ENCODE measurements at places on chromosomes 3 and 15. TPM values are rescaled to one million over a fixed set of nuclear protein-coding genes. Genes with fewer than 3 reads are reported as not detected.

GRCh38 chr15:76799760-76800159, 105.4 kb downstream of the SCAPER start:
- no peaks in the 10 kb centered on the region for H3K4me1 ChIP-seq
- no peaks in the 10 kb centered on the region for H3K36me3 ChIP-seq
- peak; percentile 13 for DNase-seq
- H3K27me3 ChIP-seq = no peaks in the 10 kb centered on the region
- H3K4me3 ChIP-seq = no peak overlapping the region
- H3K27ac ChIP-seq = no peak overlapping the region

- DNase-seq = no peak
- H3K4me3 ChIP-seq = no peak overlapping the region
- no peaks in the 10 kb centered on the region for H3K36me3 ChIP-seq
- no peak overlapping the region for H3K27ac ChIP-seq
- no peaks in the 10 kb centered on the region for H3K27me3 ChIP-seq
These were observed 59.0 kb upstream of the NECTIN3 start for GRCh38 chr3:111012388-111013248.

DNA sequence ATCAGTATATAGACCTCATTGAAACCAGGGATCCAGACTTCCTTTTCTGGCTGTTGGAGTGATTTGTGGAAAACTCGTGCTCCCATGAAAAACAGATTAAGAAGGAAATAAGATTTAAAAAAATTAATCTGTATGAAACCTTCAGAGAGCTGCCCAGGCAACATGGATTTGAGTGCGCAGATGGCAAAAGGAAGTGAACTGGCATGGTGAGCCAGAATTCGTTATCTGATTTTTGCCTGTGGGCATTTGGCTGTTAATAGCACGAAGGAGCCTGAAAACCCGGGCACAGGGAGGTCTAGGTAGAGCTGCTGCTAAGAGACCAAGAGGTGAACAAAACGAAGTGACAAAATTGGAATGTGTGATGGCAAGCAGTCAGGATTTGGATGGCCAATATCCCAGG, 19.1 kb upstream of the SPINK8 start:
- no peak overlapping the region for H3K4me3 ChIP-seq

GRCh38 chr3:170651260-170651845, 65.5 kb upstream of the SLC7A14 start:
- peaks cover 3% of the 10 kb centered on the region for H3K4me1 ChIP-seq
- no peak for DNase-seq
- no peak overlapping the region for H3K27ac ChIP-seq

- no peaks in the 10 kb centered on the region for H3K4me1 ChIP-seq
- no peak overlapping the region for H3K4me3 ChIP-seq
- peak; percentile 10 for DNase-seq
- no peaks in the 10 kb centered on the region for H3K27me3 ChIP-seq
- peaks cover 21% of the 10 kb centered on the region for H3K36me3 ChIP-seq
These were observed 9.6 kb upstream of the TAGLN3 start for GRCh38 chr3:111989061-111989678.

- H3K27ac ChIP-seq = peak within 1 kb of the TSS; percentile 82
- no peaks in the 10 kb centered on the region for H3K27me3 ChIP-seq
- H3K4me1 ChIP-seq = peaks cover 31% of the 10 kb centered on the region
- DNase-seq = peak; percentile 33
- peaks cover 8% of the 10 kb centered on the region for H3K36me3 ChIP-seq
These were observed at the start of gene ANKRD28 for GRCh38 chr3:15797642-15798303. TSS of gene ANKRD28 (minus strand) at chr3:15797979. CDS start at chr3:15796521, 1,458 bp downstream.

- H3K4me3 ChIP-seq = no peak overlapping the region
- no peaks in the 10 kb centered on the region for H3K4me1 ChIP-seq
- H3K27me3 ChIP-seq = no peaks in the 10 kb centered on the region
- no peaks in the 10 kb centered on the region for H3K36me3 ChIP-seq
These were observed 98.5 kb downstream of the CACNA1D start for GRCh38 chr3:53592862-53593261.

GRCh38 chr3:26484140-26484539, 138.4 kb upstream of the LRRC3B start:
- no peak for DNase-seq
- H3K27me3 ChIP-seq = no peaks in the 10 kb centered on the region
- no peak overlapping the region for H3K27ac ChIP-seq
- no peak overlapping the region for H3K4me3 ChIP-seq

- no peak overlapping the region for H3K27ac ChIP-seq
- H3K27me3 ChIP-seq = no peaks in the 10 kb centered on the region
- H3K36me3 ChIP-seq = peaks cover 93% of the 10 kb centered on the region
- peaks cover 8% of the 10 kb centered on the region for H3K4me1 ChIP-seq
- DNase-seq = no peak
These were observed 8.7 kb downstream of the HYPK start for GRCh38 chr15:43808960-43809678.

- H3K4me3 ChIP-seq = no peak overlapping the region
- no peaks in the 10 kb centered on the region for H3K36me3 ChIP-seq
- peak; percentile 15 for DNase-seq
- no peak overlapping the region for H3K27ac ChIP-seq
- no peaks in the 10 kb centered on the region for H3K27me3 ChIP-seq
These were observed 5.9 kb upstream of the ADGRG7 start for GRCh38 chr3:100603469-100603868.

DNA sequence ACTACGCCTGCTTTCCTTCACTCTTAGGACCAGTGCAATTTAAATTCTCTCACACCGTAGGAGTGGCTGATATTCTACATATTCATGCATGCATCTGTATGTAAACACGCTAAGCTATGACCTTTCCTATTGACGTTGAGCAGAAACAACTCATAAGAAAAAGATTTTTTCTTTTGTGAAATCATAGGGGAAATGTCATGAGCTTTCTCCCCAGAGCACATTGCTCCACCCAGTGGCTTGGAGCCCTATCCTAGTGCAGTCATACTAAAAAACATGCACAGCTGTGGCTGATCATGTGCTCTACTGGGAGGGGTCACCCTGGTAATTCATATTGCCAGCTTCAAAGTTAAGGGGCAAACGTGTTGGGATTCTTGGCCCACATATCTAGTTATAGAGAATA, 1.8 kb upstream of the MESD start:
- H3K4me3 ChIP-seq = no peak overlapping the region
- peak; percentile 46 for DNase-seq
- H3K36me3 ChIP-seq = peaks cover 13% of the 10 kb centered on the region
- no peaks in the 10 kb centered on the region for H3K27me3 ChIP-seq

GRCh38 chr3:94372026-94372425, 309.2 kb downstream of the NSUN3 start:
- no peaks in the 10 kb centered on the region for H3K27me3 ChIP-seq
- no peaks in the 10 kb centered on the region for H3K4me1 ChIP-seq
- H3K27ac ChIP-seq = no peak overlapping the region
- DNase-seq = no peak
- H3K4me3 ChIP-seq = no peak overlapping the region

GRCh38 chr3:21357241-21357640, 393.8 kb downstream of the ZNF385D start:
- H3K4me3 ChIP-seq = no peak overlapping the region
- H3K27ac ChIP-seq = no peak overlapping the region
- no peaks in the 10 kb centered on the region for H3K4me1 ChIP-seq
- H3K36me3 ChIP-seq = no peaks in the 10 kb centered on the region
- H3K27me3 ChIP-seq = no peaks in the 10 kb centered on the region

GRCh38 chr3:117427081-117427480, 717.5 kb downstream of the TUSC7 start:
- H3K27me3 ChIP-seq = no peaks in the 10 kb centered on the region
- H3K27ac ChIP-seq = no peak overlapping the region
- DNase-seq = no peak
- H3K36me3 ChIP-seq = no peaks in the 10 kb centered on the region
- no peak overlapping the region for H3K4me3 ChIP-seq

DNA sequence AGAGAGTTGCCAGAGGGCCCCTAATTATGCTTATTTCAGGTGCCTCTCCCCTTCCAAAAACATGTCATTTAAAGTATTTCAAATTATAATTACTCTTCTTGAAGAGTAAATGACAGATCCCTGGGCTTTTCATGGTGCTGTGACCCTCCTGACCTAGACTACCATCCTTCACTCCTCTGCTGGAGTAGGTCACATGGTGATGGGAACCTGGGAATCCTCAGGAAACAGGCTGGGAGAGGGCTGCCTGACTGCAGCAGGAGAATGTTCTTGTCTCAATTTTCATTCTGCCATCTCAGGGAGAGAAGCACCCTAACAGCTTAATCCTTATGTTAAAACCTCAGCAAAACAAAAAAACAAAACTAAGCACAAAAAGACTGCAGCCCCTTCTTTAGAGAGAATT, 24.6 kb downstream of the PGBD4 start:
- H3K27ac ChIP-seq = no peak overlapping the region
- no peaks in the 10 kb centered on the region for H3K36me3 ChIP-seq
- H3K4me1 ChIP-seq = no peaks in the 10 kb centered on the region
- no peaks in the 10 kb centered on the region for H3K27me3 ChIP-seq

- no peaks in the 10 kb centered on the region for H3K27me3 ChIP-seq
- no peak overlapping the region for H3K27ac ChIP-seq
- no peak overlapping the region for H3K4me3 ChIP-seq
- no peaks in the 10 kb centered on the region for H3K36me3 ChIP-seq
- DNase-seq = no peak
These were observed 184.6 kb upstream of the TBC1D5 start for GRCh38 chr3:17927036-17927435.

GRCh38 chr3:149152420-149152819, 23.0 kb downstream of the HPS3 start:
- H3K4me1 ChIP-seq = peaks cover 7% of the 10 kb centered on the region
- no peaks in the 10 kb centered on the region for H3K27me3 ChIP-seq
- H3K4me3 ChIP-seq = no peak overlapping the region
- H3K27ac ChIP-seq = no peak overlapping the region

DNA sequence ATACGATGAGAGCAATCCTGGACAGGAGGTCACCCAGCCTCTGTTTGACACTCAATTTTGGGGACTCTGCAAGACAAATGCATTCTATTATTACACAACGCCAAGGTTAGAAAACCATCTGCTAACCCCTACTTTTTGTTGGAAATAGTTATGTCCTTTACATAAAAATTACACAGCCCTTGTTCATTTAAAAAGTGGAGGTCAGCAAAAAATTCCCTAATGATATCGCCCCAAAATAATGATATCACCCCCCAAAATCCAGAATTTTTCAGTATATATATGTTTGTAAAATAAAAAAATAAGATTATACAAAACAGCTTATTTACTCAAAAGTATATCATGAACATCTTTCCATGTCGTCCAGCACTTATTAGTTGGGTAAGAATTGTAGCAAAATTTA, 11.4 kb downstream of the ROPN1 start:
- DNase-seq = no peak
- no peaks in the 10 kb centered on the region for H3K4me1 ChIP-seq
- peaks cover 6% of the 10 kb centered on the region for H3K27me3 ChIP-seq
- no peak overlapping the region for H3K4me3 ChIP-seq
- no peak overlapping the region for H3K27ac ChIP-seq

DNA sequence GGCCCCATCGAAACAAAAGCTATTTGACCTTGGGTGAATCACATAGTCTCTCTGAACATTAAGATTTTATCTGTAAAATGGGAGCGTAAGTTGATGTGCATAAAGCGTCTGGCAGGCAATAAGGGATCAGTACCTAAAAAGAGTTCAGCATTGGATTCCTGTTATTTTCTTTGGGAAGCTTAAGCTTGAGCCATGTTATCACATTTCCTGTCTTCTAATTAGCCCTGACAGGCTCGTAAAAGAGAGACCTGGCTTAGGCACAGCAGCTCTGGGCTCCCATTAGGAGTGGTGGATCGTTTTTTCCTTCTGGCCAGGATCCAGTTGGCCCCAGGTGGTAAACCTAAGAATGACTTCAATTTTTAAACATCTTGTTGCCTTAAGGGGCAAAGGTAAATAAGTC, 26.0 kb upstream of the CA12 start:
- no peak for DNase-seq
- no peak overlapping the region for H3K4me3 ChIP-seq
- H3K4me1 ChIP-seq = no peaks in the 10 kb centered on the region
- H3K27me3 ChIP-seq = no peaks in the 10 kb centered on the region
- H3K36me3 ChIP-seq = no peaks in the 10 kb centered on the region

- peaks cover 38% of the 10 kb centered on the region for H3K27me3 ChIP-seq
- no peak for DNase-seq
- H3K4me3 ChIP-seq = no peak overlapping the region
- no peaks in the 10 kb centered on the region for H3K36me3 ChIP-seq
- H3K27ac ChIP-seq = no peak overlapping the region
These were observed 51.8 kb downstream of the RGMA start for GRCh38 chr15:93036951-93037819.

DNA sequence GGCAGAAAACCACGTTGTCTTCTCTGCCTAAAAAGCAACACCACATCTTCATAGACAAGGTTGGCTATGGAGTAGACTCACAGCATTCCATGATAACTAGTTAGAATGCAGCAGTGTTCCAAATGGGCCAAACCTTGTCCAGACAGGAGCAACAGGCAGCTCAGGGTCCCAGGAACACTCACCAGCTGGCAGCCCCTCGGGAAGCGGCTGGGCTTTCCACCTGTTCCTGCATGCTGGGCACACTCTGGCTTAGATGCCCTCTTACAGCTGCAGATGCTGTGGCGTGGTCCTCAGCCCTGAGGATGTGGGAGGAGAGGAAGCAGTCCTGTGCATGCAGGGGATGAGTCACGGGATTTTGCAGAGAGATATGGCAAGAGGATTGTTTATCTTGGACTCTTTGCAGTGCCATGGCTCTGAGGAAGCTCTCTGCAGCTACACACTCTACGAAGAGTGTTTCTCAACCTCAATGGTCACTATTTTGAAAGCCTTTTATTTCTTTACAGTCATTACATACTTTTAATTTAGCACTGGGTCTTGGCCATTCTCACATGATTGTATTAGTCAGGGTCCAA, 11.3 kb downstream of the NRROS start:
- peaks cover 31% of the 10 kb centered on the region for H3K36me3 ChIP-seq
- peaks cover 14% of the 10 kb centered on the region for H3K4me1 ChIP-seq
- no peaks in the 10 kb centered on the region for H3K27me3 ChIP-seq
- H3K27ac ChIP-seq = 0 out of 3 replicates have a peak overlapping the region, but pooled peaks have one; percentile 38
- peak; percentile 42 for DNase-seq
- H3K4me3 ChIP-seq = no peak overlapping the region

DNA sequence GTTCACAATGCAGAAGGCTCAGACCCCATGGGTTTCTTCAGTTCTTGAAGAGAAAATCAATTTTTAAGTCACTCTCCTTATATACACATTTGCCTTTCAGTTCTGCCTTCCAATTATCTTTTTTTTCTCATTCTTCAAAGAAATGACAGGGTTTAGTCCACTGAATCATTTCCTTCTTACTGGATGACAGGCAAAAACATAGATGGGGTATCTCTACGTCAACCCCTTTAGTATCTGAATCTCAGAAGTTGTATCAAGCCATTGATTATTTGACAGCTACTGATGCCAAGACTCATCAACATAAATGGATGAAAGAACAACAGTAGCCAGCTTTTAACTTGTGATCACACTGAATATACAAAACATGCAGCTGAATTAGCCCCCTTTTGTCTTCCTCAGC, 6.5 kb downstream of the ATOSA start:
- H3K4me3 ChIP-seq = no peak overlapping the region
- no peaks in the 10 kb centered on the region for H3K4me1 ChIP-seq
- no peaks in the 10 kb centered on the region for H3K36me3 ChIP-seq
- no peak overlapping the region for H3K27ac ChIP-seq
- no peak for DNase-seq

OSTN gene
- not detected for total RNA-seq

GABRB3 gene
- 0.33 TPM for total RNA-seq

RHCG gene
- total RNA-seq = not detected

CNTN4 gene
- not detected for total RNA-seq

PLSCR5 gene
- not detected for total RNA-seq

WDR93 gene
- total RNA-seq = not detected

SH2D7 gene
- not detected for total RNA-seq

WNT5A gene
- total RNA-seq = 0.11 TPM
